ENCODE measurements at places on chromosomes 2 and 18.
A peak's percentile ranks its signal among the peaks of the same experiment; 100 is the strongest.

GRCh38 chr2:158041400-158041799, 60.3 kb upstream of the UPP2 start:
- DNase-seq = no peak

DNA sequence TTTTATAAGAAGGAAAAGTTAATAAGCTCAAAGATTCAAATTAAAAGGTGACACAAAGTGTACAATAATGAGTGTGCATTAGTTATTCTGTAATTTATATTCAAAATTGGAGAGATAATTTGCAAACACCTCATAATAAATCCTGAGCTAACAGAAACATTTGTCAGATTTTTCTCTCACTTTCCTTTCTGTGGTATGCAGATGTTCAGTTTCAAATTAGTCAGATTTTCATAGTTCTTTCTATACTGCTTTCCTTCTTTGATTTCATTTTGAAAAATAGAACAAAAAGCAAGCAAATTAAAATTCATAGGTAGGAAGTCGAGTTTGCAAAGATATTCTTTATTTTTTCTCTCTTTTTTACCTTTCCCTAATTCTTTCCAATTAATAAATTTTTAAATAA, 1420.1 kb upstream of the NXPH2 start:
- no peak for DNase-seq

- no peak for DNase-seq
Measured at GRCh38 chr2:187446711-187447110, 1.3 kb downstream of the CALCRL start.

DNA sequence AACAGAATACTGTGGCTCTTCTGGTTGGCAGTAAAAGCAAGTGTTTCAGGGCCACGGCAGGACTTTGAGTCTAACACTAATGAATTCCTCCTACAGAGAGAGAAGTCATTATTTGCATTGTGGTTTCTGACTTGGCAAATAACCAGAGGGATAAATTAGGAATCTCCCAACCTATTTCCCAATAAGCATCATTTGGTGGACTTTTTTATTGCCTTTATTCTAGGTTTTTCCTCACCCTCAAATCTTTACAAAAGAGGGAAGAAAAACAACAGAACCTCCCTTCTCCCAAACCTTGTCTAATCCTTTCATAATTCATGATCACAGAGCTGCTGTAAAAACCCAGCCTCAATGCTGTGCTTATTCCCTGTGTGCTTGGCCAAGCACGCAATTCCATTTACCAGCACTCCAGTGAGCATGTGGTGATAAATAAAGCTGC, 179.7 kb downstream of the AGPS start:
- DNase-seq = no peak

DNA sequence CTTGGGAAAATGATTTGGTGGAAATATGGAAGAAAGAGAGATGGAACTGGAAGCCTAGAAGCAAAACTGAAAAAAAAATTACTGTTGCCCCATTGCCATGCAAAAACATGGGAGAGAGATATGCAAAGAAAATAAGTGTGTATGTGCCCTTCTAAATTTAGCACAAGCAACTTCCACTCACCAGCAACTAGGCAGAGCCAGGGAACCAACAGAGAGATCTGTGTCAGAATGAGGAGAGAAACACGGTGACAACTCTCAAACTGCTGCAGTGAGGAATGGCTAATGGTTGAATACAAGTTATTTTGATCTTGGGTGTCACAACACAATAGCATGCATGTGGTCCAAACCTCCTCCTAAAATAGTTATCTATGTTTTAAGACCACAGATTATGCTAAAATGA, 10.9 kb downstream of the DSC2 start:
- DNase-seq = no peak

DNA sequence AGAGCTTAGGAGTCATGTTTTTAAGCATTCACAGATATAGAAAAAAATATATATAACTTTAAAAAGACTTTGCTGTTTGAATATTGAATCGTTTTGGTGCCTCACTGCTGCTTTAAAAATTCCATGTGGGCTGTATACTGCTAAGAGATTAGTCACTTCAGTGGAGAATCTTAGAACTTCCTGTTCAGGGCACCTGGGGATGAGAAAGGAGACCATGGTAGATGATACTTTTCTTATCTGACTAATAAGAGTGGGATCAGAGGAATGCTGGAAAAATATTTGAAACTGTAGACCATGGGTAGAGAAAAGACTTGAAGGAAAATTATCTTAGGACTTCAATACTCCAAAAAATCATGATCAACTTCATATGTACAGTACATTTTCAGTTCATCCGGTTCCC, 442.2 kb upstream of the SETBP1 start:
- DNase-seq = no peak

GRCh38 chr2:149070681-149071320, 32.3 kb downstream of the LYPD6B start:
- no peak for DNase-seq

DNA sequence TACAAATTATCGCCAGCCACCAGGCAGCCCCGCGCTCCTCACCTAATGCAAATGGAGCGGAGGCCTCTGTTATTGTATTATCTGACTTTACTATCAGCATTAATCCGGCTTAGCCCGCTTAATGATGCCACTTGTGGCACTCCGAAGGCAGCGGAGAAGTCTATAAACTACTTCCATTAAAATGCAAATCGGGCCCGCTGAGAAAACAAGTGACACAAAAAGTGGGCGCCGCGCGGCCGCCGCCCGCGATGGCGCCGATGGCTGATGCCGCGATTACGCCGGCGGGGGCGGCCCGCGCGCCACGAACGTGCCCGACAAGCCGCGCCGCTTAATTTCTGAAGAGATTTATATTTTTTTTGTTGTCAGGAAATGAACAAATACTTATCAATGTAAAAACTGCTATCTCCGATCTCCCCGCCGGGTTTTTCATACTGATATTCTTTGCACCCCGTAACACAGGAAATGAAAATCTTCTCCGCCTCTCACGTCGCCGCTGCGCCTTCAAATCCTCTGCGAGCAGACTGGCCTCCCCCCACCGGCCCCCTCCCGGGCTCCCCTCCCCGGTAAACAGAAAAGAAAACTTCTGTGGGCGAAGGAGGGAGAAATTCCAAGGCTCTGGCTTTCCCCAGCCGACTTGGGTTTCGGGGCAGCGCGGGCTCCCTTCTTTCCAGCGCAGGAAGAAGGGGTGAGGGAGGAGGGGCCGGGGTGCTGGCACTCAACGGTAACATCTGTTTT, 221.8 kb downstream of the INSIG2 start:
- peak; percentile 31 for DNase-seq

DNA sequence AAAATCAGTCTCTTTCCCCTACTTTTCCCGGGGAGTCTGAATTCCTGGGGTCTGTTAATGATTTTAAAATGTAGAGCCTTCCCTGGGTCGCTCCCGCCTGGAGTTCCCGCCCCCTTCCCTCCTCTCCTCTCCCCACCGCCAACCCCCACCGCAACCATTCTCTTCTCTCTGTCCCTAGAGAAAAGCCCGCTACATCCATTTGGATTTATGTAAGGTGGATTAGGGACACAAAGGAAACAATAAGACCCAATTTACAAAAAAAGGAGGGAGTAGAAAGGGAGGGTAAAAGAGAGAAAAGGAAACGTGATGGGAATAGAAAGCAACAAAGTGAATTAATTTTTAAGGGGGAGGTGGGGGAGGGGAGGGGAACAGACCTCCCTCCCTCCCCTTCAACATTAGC, 2.2 kb downstream of the EPHA4 start:
- DNase-seq = no peak

DNA sequence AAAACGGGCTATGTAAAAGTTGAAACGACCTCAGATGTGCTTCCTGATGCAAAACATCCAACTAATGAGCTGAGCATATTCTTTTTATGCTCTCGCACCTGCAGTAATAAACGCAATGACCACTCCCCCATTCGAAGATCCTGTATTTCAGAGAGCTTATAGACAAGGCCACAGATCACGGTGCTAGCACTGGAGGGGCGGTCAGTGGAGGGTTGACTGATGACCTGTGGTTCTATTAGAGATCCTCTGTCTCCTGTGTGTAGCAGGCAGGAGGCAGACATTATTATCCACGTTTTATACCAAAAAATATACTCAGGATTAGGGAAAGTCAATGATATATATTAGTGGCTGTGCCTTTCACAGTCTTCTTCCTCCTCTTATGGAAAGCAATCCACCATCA, 457.0 kb downstream of the CNTNAP5 start:
- no peak for DNase-seq

- DNase-seq = no peak
Measured at GRCh38 chr2:46275995-46276394, 21.2 kb upstream of the EPAS1 start.

GRCh38 chr2:30300456-30301221, 69.3 kb downstream of the LBH start:
- DNase-seq = no peak

- DNase-seq = no peak
Measured at GRCh38 chr2:164910101-164910899, 45.0 kb downstream of the SLC38A11 start.

DNA sequence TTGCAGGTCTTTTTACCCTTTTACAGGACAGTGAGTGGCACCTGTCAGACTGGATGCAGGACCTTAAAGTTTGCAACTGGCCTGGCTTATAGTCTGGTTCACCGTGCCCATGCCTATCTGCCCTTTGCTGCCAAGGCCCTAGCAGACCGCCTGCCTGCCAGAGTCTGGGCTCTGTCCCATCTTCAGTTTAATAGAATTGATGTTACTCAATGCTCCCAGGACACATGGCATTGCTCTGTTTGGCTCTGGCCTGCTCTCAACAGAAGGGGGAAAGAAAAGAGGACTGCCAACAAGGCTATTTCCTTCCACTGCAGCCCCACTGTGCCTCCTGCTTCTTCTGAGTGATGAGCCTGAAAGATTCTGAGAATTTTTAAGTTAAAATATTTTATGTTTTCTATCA, 25.6 kb upstream of the TMEM178A start:
- no peak for DNase-seq

Measured in activated T-cell treated with anti-CD3 and anti-CD28 coated beads, Interleukin-2, amount 50 U/mL, for 4 hours (primary cell).